ENCODE measurements at places on chromosomes 13 and 19.

GRCh38 chr13:50435011-50435410 lies 408.5 kb downstream of the DLEU7 start:
- DNase-seq = no peak

GRCh38 chr19:47469719-47470118 lies 2.0 kb downstream of the SLC8A2 start:
- DNase-seq = no peak

DNA sequence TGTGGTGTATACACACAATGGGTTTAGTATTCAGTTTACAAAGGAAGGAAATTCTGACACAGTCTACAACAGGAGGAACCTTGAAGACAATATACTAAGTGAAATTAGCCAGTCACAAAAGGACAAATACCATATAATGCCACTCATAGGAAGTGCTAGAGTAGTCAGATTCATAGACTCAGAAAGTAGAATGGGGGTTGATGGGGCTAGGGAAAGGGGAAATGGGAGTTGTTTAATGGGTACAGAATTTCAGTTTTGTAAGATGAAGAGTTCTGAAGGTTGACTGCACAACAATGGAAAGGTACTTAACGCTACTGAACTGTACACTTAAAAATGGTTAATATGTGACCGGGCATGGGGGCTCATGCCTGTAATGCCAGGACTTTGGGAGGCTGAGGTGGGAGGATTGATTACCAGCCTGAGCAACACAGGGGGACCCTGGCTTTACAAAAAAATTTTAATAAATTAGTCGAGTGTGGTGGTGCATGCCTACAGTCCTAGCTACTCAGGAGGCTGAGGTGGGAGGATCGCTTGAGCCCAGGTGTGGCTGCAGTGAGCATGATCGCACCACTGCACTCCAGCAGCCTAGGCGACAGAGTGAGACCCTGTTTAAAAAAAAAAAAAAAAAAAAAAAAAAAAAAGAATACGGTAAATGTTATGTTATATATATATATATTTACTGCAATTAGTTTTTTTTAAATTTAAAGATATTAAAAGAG lies 45.0 kb downstream of the SLC15A1 start:
- no peak for DNase-seq

DNA sequence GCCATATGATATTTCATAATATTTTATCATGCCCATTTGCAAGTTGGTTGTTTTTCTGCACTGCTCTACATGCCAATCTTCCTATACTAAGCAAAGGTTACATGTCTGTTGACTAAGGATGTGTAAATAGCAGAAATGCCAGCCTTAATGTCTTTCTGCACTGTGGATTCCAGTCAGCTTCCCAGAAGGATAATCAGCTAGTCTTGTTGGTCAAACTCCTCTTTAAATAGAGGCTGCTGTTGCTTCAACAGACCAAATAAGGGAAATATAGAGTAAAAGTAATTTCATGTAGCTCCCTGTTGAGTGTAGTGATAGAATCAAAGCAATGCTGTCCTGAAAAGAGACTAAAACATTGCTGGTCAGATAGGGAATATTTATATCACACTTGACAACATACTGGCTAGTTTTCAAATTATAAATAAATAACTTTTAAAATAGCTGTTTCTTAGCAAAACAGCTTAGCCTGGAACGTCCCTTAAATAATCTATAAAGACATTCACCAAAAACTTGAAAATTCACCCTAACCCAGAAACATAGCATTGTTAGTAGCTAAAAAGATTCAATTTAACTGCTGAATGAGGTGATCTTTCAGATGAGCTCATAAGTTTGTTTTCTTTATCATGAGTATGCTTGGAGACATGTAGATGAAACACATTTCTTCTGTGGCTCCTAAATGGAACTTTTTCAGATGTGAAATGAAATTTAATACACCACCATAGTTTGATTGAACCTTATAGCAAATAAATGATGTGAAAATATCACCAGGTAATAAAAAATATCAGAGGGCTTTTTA lies 56.6 kb downstream of the FRY start:
- DNase-seq = no peak

DNA sequence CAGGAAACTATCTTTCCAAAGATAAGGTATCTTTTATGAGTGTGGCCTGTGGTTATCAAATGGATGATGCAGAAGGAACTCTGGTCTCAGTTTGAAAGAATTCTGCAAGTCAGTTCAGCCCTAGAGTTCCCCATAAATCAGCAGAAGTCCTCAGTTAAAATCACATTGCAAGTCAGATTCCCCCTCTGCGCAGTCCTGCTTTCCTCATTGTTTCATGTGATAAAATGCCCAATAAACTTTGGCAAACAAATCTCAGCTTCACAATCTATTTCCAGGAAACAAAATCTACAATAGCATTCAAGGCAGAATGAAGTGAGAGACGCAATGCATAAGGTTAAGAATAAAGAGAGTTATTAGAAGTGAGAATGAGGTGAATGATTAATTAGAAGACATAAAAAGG lies 216.3 kb upstream of the KLHL1 start:
- no peak for DNase-seq

DNA sequence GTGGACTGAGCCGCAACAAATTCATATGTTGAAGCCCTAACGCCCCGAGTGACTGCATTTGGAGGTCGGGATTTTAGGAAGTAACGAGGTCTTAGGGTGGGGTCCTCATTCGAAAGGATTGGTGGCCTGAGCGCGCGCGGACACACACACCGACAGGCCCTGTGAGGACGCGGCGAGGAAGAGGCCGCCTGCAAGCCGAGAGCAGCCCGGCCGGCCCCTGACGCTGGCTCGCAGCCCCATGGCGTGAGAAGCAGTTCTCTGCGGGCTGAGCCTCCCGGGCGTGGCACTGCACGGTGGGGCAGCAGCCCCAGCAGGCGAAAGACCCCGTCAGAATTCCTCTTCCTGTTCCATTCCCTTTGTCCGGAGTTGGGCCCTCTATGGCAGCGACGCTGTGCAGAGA lies 131.2 kb downstream of the CRYL1 start:
- no peak for DNase-seq

GRCh38 chr19:48686088-48686487 lies 9.7 kb upstream of the FUT2 start:
- peak; percentile 25 for DNase-seq

DNA sequence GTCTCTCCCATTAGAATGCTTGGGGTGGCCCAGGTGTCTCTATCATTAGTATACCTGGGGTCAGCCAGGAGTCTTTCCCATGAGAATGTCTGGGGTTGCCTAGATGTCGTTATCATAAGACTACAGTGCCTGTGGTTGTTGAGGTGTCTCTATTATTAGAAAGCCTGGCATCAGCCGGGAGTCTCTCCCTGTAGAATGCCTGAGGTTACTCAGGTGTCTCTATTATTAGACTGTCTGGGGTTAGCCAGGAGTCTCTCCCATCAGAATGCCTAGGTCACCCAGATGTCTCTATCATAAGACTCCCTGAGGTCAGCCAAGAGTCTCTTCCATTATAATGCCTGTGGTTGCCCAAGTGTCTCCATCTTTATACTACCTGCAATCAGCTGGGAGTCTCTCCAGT lies 1541.1 kb downstream of the UQCRFS1 start:
- DNase-seq = no peak

- DNase-seq = no peak
Observed at GRCh38 chr13:29021717-29022116, 201.6 kb downstream of the MTUS2 start.

DNA sequence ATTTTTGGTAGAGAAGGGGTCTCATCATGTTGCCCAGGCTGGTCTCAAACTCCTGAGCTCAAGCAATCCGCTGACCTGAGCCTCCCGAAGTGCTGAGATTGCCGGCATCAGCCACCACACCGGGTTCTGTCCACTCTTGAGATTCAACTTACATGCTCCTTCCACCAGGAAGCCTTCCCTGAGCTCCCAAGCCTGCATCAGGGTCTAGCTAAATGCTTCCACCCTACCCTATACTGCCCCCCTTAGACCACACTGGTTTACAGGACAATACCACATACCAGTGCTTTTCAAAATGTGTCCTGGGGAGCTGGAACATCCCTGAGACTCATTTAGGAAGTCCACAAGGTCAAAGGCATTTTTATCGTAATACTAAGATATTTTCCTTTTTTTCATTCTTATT lies 15.1 kb upstream of the CACNG8 start:
- no peak for DNase-seq

- no peak for DNase-seq
Observed at GRCh38 chr19:46472592-46472991, 1.2 kb upstream of the PNMA8A start.

- no peak for DNase-seq
Observed at GRCh38 chr19:40282920-40283319, 2.2 kb downstream of the AKT2 start.

- DNase-seq = peak; percentile 16
Observed at GRCh38 chr13:54185785-54186184, 1157.2 kb downstream of the OLFM4 start.

DNA sequence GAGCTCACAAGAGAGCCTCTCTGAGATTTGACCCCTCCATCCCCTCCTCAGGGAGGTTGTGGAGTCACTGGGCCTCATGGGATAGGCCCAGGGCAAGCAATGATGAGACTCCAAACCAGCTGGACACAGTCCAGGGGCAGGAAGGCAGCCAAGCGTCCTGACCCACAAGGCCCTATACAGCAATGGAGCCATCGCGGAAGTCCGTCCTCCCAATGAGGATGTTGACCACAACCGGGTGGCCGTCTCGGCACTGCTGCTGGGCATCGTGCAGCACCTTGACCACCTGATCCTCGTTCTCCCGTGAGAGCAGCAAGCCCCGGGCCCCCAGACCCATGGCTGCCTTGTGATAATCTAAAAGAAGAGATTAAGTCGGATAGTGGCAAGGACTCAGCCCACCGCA lies 7.9 kb downstream of the SYDE1 start:
- DNase-seq = no peak

- DNase-seq = no peak
Observed at GRCh38 chr13:50226515-50227155, 211.4 kb downstream of the KCNRG start.

Measured in NCI-H748 treated with DMSO at 0.1 percent for 48 hours (cell line).